ENCODE measurements at places on chromosomes 5 and 9.

- no peak for DNase-seq
These were observed 43.2 kb upstream of the NR3C1 start for GRCh38 chr5:143446535-143447226.

GRCh38 chr5:92283521-92283920 is 900.4 kb upstream of the ARRDC3 start:
- no peak for DNase-seq

DNA sequence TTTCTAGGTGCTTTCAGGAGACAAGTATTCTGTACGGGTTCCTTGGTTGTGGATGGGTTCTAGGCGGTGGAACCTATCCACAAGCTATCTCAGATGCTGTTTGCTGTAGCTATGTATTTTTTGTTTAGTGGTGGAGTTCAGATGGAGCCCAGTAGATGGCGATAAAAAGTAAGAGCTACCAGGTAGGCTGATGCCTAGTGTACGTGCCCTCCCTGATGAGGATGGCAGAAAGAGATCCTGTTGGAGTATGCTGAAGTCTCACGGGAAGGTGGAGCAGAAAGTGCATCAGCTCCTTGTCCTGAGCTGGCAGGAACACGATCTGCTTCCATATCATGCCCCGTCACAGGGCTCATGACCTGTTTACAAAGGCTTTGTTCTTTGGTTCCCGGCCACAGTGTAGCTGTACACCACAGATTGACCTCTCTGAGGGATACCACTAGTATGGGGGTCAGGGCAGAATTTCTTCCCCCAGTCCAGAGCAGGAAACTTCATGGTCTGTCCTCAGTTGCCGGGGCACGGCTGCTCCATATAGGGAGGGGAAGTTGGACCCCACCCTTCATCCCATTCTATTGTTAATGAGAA is 12.6 kb upstream of the UGT3A2 start:
- DNase-seq: no peak

DNA sequence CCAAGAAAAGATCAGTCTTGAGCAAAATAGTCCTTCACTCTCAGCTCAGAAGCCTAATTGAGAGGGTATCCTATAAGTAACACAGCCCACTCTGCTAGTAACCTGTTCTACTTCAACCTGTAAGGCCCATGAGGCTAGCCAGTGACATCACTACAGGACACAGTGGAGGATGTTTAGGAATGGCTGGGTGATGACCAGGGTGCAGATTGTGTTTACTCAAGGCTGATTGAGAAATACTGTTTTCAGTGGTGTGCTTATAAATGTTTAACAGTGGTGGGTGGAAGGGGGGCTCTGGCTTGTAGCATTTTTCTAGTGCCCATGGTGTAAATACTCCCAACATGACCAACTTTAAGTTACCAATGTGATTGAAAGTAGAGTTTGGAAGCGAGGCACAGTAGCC is 159.8 kb upstream of the CCDC152 start:
- no peak for DNase-seq

GRCh38 chr5:36688722-36689121 is 82.3 kb downstream of the SLC1A3 start:
- DNase-seq: no peak
